Stimulated activated CD4-positive, alpha-beta T cell treated with anti-CD3 and anti-CD28 coated beads, Interleukin-2, amount 100 ng/mL, for 48 hours (primary cell): ENCODE measurements at places on chromosomes 5 and 9.
A peak's percentile ranks its signal among the peaks of the same experiment; 100 is the strongest.

GRCh38 chr9:131971482-131972074 is 108.1 kb downstream of the MED27 start:
- DNase-seq = no peak

DNA sequence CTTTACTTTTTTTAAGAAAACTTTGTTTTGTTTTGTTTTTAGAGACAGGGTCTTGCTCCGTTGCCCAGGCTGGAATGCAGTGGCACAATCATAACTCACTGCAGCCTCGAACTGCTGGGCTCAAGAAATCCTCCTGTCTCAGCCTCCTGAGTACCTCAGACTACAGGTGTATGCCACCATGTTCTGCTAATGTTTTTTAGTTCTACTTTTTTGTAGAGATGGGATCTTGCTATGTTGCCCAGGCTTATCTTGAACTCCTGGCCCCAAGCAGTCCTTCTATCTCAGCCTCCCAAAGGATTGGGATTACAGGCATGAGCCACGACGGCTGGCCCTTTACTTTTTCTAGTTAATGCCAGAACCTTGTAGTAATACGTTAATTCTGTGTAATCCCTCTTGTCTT is 36.0 kb downstream of the IPO11 start:
- DNase-seq = no peak

DNA sequence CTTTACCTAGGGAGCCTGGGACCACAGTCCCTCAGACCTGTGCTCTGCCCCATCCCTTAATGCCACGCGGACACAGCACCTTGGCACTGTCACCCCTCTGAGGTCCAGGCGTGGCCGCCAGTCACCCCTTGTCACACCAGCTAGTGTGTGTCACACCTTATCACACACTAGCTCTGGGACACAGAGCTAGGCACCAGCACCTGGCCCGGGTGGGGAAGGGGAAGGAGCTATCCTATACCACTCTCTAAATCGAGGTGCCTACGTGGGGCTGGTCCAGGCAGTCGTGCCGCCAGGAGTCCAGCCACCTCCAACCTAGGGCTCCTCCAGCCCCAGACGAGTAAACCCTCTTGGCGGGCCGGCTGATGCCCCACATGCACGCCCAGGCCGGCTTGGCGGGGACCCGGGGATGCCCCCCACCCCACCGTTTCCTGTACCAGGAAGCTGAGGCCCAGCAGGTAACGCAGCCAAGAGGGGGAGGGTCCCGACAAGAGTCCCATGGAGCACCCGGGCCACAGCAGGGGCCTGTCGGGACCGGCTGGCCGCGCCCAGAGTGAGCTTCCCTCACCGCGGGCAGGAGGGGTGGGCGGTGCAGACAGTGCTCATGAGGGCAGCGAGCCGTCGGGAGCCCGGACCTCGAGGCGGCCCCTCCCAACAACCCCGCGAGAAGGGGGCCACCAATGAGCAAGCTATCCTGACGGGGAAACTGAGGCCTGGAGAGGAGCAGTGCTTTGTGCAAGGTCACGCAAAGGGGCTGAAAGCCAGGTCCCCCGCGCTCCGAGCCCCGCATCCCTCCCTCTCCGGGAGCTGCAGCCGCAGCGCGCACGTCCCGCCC is 550 bp downstream of the CORO2A start:
- DNase-seq = peak; percentile 20

DNA sequence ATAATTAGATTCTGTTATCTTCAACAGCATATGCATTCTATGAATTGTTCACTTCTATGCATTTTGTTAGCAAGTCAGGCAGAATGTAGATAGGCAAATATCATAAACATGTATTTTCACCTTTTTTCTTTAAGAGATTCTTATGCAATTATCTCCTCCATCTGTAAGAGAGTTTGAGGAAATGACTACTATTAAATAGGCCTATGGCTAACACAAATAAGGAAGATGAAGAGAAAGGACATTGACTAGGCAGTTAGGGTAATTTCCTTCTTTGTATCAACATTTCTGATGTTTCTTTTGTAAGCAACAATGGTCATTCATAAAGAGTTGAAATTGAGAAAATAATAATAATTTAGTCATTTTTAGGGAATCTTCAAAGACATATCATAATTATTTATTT is 145.2 kb upstream of the CDH12 start:
- no peak for DNase-seq

GRCh38 chr9:135246248-135247205 is 159.1 kb downstream of the OLFM1 start:
- no peak for DNase-seq

DNA sequence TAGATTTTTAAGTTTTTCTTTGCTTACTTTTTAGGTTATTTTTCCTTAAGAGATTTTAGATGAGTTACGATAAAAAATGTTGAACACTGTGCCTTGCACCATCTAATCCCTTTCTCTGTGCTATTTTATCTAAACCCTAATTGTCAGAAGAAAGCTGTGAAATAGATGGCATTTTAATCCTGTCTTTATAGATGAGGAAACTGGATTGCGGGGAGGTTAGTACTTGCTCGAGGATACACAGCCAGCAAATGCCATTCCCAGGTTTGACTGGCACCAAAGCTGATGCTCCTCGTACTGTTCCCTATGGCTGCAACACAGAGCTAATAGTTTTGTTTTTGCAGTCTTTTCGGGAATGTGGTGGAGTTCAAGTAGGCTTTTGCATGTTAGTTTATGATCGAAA is 82.7 kb downstream of the ZSWIM6 start:
- no peak for DNase-seq

GRCh38 chr9:75699017-75699416 is 191.5 kb upstream of the PCSK5 start:
- DNase-seq = no peak

- DNase-seq = no peak
Measured at GRCh38 chr5:69011910-69012309, 81.9 kb upstream of the SLC30A5 start.

GRCh38 chr5:106292654-106293053 is 1378.1 kb downstream of the EFNA5 start:
- DNase-seq = no peak

DNA sequence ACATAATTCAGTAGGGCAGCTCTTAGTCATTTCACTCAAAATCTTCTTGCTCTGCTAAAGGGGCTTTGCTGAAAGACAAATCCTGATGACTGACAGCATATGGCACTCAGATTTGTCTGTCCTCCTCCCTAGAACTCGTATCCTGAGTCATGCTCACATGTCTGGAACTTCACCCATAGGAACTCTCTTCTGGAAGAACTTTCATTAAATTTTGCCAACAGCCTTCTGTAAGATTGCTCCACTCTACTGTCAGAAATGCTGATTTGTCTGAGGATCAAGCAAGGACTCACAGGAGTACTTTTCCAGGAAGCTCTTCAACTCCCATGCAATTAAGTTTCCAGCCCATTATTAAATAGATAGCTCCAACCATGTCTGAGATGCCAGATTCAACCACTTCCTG is 59.8 kb upstream of the SNX2 start:
- no peak for DNase-seq

GRCh38 chr9:119234636-119235035 is 134.6 kb downstream of the BRINP1 start:
- no peak for DNase-seq

DNA sequence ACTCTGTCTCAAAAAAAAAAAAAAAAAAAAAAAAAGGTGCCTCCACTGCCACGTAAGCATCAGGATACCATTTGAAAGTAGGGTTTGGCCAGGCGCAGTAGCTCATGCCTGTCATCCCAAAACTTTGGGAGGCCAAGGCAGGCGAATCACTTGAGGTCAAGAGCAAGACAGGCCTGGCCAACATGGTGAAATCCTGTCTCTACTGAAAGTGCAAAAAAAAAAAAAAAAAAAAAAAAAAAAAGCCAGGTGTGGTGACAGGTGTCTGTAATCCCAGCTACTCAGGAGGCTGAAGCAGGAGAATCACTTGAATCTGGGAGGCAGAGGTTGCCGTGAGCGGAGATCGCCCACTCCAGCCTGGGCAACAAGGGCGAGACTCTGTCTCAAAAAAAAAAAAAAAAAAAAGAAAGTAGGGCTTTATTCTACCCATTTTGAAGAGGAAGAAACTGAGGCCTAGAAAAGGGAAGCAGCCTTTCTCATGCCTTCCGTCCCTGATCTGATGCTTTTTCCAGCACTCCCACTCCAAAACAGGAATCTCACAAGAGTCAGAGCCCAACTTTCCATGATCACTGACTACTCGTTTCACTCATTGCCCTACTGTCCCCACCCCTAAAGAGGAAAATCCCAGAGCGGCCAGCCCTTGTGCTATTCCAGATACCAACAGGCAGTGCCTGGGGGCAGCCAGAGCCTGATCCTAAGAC is 16.3 kb upstream of the CCIN start:
- DNase-seq = no peak

- no peak for DNase-seq
Measured at GRCh38 chr5:137706841-137707240, 29.0 kb downstream of the KLHL3 start.

GRCh38 chr9:69817202-69817601 is 3.4 kb upstream of the CFAP95 start:
- DNase-seq = no peak

DNA sequence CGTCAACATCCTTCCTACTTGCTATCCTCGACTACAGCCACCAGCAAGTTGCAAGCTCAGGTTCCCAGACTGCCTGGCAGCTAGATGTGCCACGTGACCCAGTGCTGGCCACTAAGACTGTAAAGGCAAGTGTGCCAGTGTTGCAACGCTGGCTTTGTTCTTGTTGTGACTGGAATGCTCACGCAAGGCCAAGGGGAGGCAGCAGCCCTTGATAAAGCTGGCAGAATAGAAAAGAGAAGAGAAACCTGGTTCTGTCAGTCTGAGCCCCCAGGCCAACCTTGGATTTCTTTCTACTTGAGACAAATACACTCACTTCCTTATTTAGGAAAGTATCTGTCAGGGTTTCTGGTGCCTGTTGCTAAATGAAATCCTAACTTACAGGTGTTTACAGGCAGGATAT is 113.0 kb downstream of the KLHL3 start:
- no peak for DNase-seq

DNA sequence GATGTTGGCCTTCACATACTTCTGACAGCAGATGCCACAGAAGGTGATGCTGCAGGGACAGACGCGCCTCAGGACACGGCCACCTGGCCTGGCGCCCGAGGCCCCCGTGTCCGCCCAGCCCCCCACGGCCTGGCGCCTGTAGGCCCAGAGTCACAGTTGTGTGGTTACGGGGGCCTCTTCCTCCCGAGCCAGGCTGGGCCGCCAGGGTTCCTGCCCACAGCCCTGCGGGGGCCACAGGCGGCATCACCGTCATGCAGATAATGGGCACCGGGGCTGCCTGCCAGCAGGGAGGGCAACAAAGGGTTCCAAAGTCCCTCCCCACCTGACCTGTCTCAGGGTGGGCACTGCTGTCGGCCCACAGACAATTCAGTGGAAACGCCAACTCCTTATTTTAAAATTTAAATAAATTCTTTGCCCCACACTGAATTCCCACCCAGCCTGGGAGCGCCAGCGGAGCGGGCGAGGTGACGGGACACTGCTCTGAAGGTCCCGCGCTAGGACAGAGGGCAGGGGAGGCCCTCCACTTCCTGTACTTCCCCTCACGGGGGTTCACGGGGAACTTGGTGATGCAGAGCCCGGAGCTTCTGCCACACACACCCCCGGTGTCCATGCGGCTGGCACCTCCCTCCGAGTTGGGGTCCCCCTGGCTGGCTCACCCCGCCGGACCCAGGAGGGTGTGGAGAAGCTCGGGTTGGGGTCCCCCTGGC is 40.6 kb downstream of the EXOC3 start:
- DNase-seq = no peak

GRCh38 chr5:77957-78804 is 13.8 kb upstream of the PLEKHG4B start:
- no peak for DNase-seq

DNA sequence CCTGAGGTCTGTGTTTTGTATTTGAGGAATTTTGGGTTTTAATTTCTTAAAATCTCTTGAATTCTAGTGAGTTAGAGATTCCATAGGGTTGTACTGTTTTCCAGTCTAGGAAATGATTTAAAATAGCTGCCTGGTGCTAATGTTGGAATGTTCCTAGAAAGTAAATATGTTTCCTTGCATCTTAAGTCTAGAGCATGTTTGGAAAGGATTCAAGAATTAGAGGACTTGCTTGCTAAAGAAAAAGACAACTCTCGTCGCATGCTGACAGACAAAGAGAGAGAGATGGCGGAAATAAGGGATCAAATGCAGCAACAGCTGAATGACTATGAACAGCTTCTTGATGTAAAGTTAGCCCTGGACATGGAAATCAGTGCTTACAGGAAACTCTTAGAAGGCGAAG is 41.8 kb downstream of the LMNB1 start:
- DNase-seq = no peak

DNA sequence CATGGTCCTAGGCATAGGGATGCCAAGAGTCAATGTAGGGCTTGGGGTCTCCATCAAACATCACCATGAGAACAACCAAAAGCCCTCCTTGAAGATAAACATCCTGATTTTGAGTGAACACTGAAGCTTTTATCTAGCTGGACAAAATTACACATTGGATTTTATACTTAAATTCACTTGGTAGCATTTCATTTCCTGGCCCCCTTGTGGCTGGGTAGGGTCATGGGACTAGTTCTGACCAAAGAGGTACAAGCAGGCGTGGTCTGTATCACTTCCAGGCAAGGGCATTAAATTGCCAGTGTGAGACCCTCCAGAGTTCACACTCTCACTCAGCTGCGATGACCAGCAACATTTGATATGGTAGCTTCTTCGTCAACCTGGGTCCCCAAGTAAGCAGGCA is 320.3 kb downstream of the ACTL7B start:
- no peak for DNase-seq

- DNase-seq = no peak
Measured at GRCh38 chr5:144139586-144139985, 30.9 kb downstream of the YIPF5 start.

DNA sequence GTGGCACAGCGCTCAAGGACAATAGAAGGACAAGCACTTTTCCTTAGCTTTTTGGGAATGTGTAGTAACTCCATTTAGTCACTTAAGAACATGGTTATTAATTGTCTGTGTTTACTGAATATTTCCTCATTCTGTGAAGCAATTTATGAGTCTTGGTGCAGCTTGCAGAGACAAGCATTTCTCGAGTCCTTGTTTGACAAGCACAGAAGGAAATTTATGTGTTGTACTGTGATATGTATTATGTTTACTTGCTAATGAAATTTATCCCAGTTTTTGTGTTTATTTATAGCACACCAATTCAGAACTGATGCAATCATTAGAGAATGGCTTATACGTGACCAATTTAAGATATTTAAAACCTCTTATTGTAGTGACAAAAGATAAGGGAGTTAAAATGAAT is 168.6 kb downstream of the PRELID2 start:
- DNase-seq = no peak

- no peak for DNase-seq
Measured at GRCh38 chr5:51479840-51480239, 96.6 kb downstream of the ISL1 start.

- no peak for DNase-seq
Measured at GRCh38 chr9:134585746-134586706, 55.6 kb upstream of the COL5A1 start.

GRCh38 chr5:96952118-96952750 is 16.4 kb downstream of the LNPEP start:
- DNase-seq = no peak

GRCh38 chr9:87461256-87461655 is 36.4 kb upstream of the DAPK1 start:
- no peak for DNase-seq

DNA sequence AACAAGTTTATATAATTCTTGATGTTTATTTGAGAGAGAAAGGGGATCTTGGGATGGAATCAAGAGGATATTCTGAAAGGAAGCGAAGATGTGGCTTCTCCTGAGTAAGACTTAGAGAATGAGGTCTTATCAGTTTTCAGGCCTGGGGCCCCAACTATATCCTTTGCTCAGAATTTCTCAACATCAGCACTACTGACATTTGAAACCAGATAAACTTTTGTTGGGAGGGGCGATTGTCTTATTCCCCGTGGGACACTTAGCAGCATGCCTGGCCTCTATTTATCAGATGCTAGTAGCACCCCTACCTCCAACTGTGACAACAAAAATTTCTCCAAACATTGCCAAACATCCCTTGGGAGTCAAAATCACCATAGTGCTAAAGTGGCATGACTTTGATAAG is 567.7 kb downstream of the MAT2B start:
- no peak for DNase-seq
